ENCODE measurements at places on chromosomes 5 and 9.

- no peak for DNase-seq
Observed at GRCh38 chr5:142640316-142641005, 45.4 kb downstream of the FGF1 start.

GRCh38 chr5:141508798-141509611 is 20.1 kb downstream of the PCDHGC5 start:
- DNase-seq = peak; percentile 78

DNA sequence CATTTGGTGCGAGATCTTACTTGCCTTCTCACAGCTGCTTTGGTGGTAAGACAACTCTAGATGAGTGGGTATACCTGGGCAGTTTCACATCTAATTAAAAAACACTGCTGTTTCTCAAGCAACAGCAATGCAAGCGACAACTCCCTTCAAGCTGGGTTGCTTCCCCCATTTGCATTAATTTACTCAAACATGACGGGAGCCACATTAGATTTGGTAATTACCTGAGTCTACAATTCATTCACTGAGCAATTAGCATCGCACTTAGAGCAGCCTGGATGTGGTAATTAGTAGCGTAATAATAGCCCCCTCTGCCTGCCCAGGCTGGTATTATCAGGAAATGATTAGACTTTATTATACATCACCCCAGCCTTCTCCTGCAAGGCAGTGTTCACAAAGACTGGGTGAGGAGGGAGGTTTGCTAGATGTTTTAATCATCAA is 73.4 kb downstream of the FBXO38 start:
- no peak for DNase-seq

GRCh38 chr5:180620014-180620413 is 28.7 kb upstream of the SCGB3A1 start:
- no peak for DNase-seq

- no peak for DNase-seq
Observed at GRCh38 chr9:14343261-14344031, 29.5 kb upstream of the NFIB start.

DNA sequence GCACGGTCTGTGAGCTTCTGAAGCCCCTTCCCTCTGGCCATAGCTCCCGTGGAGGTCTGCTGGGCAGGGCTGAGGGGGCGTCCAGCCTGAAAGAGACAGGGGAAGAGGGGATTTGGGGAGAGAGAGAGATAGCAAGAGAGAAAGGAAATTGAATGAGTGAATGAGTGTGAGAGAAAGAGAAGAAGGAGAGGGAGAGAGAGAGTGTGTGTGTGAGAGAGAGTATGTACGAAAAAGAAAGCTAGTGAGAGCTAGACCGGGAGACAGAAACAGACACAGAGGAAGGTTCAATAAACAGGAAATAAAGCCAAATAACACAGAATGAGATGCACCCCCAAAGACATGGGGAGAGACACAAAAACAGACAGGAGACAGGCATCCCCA is 37.4 kb downstream of the PAX5 start:
- no peak for DNase-seq

GRCh38 chr5:142303565-142303964 is 21.3 kb downstream of the SPRY4 start:
- DNase-seq = no peak

- DNase-seq = no peak
Observed at GRCh38 chr5:158152136-158152535, 293.2 kb upstream of the CLINT1 start.

GRCh38 chr9:97979788-97980478 is 3.2 kb upstream of the ANP32B start:
- no peak for DNase-seq

Data from hepatocyte (in vitro differentiated cells).